ENCODE measurements at places on chromosomes 1 and 21.
A peak's percentile ranks its signal among the peaks of the same experiment; 100 is the strongest.

- no peak for DNase-seq
Measured at GRCh38 chr1:117008656-117009055, 7.1 kb downstream of the CD101 start.

DNA sequence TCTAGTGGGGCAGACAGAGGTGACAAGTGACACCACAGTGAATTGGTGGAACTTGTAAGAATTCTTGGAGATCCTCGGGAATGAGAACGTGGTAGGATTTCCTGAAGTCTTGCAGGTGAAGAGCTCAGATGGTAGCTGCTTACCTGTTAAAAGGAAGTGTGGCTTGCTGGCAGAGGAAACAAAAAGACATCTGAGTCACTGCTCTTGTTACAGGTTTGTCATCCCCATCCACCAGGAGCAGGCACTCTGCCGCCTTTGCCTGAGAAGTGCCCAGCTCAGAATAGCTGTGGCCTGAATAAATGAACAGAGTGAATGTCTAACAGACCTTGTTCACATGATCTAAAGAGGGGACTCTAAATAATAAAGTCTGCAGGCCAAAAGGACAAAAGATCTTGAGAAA is 12.3 kb upstream of the ZSCAN20 start:
- DNase-seq, result no peak

DNA sequence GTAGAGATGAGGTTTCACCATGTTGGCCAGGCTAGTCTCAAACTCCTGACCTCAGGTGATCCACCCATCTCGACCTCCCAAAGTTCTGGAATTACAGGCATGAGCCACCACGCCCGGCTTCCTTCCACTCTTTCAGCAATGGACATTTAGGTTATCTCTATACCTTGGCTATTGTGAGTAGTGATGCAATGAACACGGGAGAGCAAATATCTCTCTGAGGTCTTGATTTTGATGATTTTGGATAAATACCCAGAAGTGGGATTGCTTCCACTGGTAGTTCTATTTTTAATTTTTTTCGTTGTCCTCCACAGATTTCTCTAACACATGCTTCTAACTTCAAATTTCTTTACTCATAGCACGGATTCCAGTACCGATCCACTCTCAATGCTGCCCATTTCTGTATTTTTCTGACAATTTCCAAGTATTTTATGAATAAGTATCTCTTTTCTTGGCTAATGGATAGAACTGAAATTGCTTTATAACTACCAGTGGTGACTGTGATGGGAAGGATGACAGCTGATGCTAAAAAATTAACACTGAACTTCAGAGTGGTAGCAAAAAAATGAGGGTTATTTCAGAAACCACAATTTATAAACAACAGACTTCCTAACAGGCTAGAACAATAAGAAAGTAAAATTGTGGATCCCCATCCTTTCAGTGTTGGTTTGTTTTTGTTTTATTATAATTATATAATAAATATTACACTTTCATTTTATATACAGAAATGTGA is 327.5 kb upstream of the RUNX1 start:
- no peak for DNase-seq

DNA sequence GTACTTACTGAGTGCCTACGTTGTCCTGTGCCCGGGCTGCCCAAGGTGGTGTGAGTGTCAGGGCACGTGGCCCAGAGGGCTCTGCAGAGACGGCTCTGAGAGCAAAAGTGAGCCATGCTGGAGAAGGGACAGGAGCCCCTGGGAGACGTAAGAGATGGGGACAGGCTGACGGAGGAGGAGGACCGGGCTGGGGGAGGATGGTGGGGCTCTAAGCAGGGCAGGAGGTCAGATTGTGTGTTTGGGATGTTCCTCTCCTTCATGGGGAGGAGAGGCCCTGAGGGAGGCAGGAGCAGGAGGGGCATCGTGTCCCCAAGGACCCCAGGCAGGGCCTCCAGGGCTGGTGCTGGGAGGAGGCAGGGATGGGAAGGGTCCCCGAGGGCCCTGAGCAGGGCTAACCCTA is 158.9 kb downstream of the PCBP3 start:
- DNase-seq, result no peak

DNA sequence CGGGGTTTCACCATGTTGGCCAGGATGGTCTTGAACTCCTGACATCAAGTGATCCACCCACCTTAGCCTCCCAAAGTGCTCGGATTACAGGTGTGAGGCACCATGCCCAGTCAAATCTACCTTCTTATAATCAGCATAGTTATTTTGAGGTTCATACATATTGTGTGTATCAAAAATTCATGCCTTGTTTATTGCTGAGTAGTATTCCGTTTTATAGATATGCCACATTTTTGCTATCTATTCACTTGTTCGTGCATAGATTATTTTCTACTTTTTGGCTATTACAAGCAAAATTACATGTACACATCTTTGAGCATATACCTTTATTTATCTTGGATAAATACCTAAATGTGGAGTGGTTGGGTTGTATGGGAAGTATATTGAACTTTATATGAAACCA is 344.9 kb downstream of the CAMTA1 start:
- no peak for DNase-seq

GRCh38 chr1:151494741-151495281 is 16.4 kb upstream of the CGN start:
- DNase-seq, result no peak

GRCh38 chr1:159913451-159914192 is 11.7 kb downstream of the TAGLN2 start:
- no peak for DNase-seq

DNA sequence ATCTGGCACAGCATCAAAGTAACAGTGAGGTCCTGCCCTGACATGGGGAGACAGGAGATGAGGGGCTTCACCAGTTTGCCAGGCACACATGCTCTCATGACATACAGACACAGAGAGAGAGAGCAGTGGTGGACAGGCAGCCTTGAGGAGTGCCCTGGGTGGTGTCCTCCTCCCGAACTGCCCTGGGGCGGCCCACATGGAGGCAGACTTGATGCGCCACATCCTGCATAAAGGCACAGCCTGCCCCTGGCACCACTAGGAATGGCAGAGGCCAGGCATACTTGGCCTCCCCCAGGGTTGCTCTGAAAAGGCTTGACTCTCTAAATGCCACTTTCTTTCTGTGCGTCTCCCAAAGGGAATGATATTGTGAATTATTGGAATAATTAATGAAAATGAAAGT is 67.5 kb downstream of the SPAG17 start:
- no peak for DNase-seq

GRCh38 chr1:210573141-210573540 is 244.4 kb downstream of the HHAT start:
- no peak for DNase-seq

GRCh38 chr1:224333939-224334786 is 4.2 kb upstream of the NVL start:
- no peak for DNase-seq

- no peak for DNase-seq
Measured at GRCh38 chr1:226017070-226017469, 17.9 kb upstream of the SDE2 start.

DNA sequence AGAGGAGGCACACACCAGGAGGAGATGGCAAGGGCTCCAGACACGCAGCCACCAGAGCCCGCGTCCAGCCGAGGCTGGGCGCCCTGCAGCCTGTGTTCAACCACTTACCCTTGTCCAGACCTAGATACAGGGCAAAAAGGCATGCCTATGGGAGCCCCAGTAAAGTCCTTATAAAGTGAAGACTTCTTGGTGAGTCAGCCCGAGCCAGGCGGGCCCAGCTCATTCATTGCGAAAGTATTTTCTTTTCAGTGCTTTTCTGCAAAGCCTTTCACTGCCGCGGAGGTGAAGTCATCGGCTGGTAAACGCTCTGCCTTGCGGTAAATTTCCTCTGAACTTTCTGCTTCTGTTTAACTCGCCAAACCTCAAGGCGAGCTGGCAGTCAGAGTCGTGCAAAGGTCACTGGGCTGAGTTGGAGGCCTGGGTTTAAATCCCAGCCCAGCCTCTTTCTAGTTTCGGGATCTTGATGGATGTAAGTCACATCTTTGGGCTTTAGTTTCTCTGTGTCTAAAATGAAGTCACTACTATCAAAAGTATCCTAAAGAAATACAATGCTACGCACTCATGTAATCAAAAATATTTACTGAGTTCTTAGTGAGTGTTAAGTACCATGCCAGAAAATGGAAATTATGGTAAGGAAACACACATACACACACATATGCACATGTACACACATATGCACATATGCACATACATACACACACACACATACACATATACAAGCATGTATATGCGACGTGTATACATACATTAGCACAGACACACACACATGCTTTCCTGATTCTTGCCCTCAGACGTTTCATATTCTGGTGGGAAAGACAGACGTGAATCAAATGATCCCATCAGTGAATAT is 54.7 kb upstream of the IFFO2 start:
- no peak for DNase-seq

- DNase-seq, result no peak
Measured at GRCh38 chr1:223487887-223488259, 94.7 kb downstream of the CCDC185 start.

DNA sequence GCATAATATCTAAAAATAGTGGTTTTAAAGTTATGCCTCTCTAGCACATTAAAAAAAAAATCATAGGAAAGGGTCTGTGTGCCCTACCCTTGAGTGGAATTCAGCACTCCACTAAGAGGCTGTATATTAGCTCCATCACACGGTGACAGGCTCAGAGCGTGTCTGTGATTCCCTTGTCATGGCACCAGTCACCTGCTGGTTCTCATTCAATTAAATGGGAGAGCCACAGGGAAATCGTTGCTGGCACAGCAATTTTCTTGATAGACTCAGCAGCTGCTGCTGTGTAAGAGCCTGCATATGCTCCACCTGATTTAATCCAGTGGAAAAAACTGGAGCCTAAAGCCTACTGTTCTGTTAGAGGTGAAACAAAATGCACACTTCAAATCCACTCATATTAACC is 9.5 kb downstream of the ATP6V1G3 start:
- DNase-seq, result peak; percentile 67

Data from BE2C (cell line).